ENCODE measurements at places on chromosomes 16 and 17.

DNA sequence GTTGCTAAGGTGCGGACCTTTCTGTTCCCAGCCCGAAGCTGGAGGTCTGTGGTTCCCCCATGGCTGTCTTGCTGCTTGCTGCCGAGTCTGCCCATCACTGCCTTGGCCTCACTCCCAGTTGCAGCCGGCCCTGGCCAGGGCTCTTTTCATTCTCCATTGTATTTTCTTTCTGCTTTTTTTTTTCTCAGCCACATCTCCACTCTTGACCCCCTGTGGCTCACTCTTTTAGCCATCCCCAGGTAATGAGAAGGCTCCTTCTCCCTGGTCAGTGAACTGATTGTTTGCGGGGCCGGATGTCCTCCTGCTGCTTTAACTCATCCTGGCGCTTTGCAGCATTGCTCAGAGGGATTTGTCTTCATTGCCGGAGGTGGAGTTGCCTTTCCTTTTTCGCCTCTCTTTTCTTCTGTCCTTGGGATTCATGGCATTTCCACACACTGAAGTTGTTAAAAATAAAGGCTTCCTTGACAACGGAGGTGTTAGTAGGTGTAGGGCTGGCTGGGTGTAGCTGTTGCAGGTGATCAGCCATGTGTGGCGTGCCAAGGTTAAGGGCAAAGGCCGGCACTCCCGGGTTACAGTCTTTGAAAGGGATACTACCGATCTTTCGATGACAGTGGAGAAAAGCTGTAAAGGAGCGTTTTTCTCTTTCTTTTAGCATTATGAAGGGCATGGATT is 34.1 kb downstream of the MAP2K6 start:
- DNase-seq, result peak; percentile 63

DNA sequence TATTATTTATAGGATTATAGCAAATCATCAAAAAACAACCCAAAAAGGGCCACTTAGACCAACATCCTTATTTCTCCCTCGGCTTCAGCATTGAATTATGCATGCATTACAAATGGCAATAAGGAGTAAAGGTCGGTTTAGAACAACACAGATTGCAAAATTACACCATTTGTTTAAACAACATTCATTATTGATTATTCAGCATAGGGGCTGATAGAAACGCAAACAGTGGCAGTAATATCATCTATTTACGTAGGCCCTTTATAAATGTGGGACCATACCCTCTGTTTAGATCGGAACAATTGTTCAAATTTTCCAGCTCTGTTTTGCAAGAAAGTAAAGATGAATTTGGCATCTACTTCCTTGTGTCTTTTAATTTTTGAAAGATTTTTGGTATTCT is 153.3 kb downstream of the WWOX start:
- DNase-seq, result no peak

- no peak for DNase-seq
Observed at GRCh38 chr17:22694362-22695227, 1002.3 kb downstream of the KCNJ18 start.

GRCh38 chr17:73710095-73710592 is 65.9 kb upstream of the SDK2 start:
- peak; percentile 40 for DNase-seq

- DNase-seq, result no peak
Observed at GRCh38 chr16:84103678-84104077, 13.1 kb downstream of the MBTPS1 start.

- peak; percentile 82 for DNase-seq
Observed at GRCh38 chr16:22007509-22008214, at the start of gene MOSMO. TSS of gene MOSMO (plus strand) at chr16:22008111. CDS start at chr16:22008302, 191 bp downstream.
